ENCODE measurements at places on chromosomes 4 and X.
A peak's percentile ranks its signal among the peaks of the same experiment; 100 is the strongest.

- DNase-seq, result no peak
These were observed 122.2 kb downstream of the GBA3 start for GRCh38 chr4:22814906-22815305.

- DNase-seq, result no peak
These were observed 23.4 kb downstream of the ACOX3 start for GRCh38 chr4:8417071-8417614.

GRCh38 chr4:142366769-142367181, 479.3 kb downstream of the INPP4B start:
- peak; percentile 49 for DNase-seq

DNA sequence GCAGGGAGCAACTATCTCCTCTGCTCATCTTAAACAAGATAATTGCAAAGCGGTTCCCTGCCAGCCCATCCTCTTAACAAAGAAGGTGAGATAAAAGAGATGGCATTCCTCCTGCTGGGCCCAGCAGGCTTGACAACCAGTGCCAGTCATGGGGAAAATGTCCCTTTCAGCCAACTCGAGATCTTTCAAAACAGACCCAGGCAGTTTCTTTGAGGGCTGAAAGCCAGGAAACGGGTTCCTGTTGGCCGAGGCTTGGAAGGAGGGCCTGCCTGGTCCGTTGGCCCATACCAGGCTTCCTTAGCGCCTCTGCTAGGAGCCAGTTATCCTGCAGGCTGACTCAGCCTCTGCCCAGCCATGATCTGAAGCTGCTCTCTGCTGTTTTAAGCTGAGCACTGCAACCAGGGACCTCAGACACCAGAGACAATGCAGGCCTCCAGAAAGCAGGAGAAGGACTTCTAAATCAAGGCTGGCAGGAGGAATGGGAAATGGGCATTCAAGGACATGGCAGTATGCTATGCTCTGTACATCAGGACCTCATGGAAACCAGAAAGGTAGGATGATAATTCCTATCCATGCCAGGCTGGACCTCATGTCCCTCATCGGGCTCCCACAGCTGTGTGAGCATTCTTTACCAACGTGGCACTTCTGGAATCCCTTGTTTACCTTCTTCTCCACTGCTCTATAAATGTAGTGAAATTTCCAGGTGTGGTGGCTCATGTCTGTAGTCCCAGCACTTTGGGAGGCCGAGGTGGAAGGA, 42.4 kb upstream of the SLC2A9 start:
- DNase-seq, result peak; percentile 63

DNA sequence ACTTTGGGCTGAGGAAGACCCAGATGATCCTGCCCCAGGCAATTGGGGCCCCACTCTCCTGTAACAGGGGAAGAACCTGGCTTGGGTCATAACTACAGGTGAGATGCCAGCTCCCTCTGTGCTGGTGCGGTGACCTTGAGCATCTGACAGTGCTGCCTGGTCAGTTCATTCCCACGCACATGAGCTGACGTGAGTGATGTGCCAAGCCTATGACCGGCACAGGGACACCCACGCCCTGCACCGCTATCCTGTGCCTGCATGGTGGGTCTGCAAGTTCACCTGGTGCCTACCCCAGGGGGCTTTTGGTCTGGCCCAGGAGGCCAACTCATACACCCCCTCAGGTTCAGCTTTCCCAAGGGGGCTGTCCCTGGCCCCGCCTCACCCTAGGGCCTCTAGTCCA, 123.7 kb upstream of the PSAPL1 start:
- no peak for DNase-seq

- DNase-seq, result peak; percentile 81
These were observed 61.2 kb upstream of the HOPX start for GRCh38 chr4:56742080-56742871.

DNA sequence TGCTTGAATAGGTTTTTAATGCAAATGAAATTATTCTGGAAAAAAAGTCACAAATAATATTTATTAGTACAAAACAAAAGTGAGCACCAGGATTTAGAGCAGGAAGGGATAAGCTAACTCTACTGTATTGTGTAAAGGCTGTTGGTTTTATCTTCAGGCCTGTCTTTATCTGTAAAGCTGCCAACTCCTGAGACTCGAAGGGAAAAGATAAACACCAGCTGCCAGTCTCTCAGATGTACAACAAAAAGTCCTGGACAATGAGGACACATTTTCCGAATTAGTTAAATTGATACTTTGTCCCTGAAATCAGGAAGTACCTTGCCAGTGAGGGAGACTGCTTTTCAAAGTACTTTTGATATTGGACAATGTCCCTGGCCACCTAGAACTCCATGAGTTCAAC, 8.8 kb downstream of the DDX60 start:
- DNase-seq, result peak; percentile 31

DNA sequence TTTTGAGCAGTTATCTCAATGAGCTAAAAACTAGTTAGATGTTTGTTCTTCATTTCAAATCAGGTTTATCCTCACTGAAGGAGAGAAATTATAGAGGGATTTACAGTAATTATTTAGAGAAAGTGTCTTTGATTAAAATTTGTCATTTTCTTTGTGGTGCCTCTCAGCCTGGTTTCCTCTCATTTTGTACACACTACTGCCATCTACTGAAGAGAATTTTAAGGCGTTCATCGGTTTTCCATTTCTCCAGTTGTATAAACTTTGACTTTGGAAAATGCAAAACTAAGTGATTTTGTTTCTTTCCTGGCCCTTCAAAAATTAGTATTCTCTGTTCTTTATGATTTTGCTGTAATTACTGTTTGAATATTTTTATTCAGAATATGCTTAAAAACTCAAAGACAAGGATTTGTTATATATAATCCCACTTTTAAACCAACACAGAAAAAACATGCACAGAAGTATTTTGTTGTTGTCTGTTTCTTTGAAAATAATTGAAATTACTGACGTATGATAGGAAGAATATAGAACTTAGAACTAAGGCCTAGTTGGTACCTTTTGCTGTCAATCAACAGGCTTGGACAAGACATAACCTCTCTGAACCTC, 34.4 kb upstream of the ANXA3 start:
- peak; percentile 51 for DNase-seq

DNA sequence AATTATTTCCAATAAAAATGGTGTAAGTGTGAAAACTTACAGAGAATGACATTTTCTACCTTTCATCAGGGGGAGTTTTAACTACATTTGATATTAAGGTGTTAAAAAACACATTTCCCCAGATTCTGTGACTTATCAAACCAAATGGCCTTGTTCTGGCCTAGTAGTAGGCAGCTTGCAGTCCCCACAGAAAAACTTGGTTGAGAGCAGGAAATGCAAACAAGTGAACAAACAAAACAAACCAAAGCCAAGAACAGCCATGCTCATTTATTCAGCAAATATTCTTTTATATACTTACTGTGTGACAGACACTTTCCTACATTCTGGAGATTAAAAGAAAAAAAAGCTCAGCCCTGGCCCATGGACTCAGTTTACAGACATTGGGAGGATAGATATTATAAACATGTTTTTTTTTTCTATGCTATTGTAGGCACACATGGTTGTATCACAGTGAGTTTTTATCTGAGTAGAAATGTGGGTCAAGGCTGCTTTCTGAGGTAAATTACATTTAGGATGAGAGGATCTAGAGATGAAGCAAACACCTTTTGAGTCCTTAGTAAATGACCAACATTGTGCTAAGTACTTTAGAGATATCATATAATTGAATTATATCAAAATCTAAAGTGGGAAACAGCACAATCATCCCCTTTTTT, 449.2 kb upstream of the AADAT start:
- no peak for DNase-seq

DNA sequence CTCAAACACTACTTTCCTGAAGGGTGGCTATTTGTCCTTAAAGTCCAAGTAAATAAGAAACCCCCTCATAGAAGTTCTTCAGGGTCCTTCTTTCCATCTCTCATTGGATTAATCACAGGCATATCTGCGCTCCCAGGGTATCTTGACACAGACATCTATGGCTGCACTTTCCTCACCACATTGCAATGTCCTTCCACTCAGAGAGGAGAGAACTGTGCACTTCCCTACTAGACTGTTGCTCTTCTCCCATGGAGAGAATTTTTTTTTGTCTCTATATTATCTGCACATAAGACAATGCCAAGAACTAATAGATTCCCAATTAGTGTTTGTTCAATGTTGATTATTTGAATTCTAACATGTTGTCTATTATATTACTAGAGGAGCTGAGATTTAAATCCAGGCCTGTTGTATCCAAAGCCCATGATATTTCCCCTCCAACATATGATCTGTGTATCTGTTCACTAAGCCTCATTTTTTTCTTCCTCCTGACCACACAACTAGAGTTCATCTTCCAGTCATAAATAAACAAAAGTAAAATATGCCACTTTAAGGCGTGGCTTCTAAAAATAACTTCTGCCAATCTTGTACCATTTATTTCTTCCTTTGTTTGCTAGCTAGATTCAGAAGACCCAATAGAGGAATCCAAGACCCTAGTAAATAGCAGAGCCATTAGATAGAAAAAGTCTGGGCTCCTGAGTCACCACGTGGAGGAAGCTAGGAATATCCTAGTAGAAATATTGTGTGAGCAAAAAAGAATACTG, 61.5 kb upstream of the FAM241A start:
- peak; percentile 31 for DNase-seq

DNA sequence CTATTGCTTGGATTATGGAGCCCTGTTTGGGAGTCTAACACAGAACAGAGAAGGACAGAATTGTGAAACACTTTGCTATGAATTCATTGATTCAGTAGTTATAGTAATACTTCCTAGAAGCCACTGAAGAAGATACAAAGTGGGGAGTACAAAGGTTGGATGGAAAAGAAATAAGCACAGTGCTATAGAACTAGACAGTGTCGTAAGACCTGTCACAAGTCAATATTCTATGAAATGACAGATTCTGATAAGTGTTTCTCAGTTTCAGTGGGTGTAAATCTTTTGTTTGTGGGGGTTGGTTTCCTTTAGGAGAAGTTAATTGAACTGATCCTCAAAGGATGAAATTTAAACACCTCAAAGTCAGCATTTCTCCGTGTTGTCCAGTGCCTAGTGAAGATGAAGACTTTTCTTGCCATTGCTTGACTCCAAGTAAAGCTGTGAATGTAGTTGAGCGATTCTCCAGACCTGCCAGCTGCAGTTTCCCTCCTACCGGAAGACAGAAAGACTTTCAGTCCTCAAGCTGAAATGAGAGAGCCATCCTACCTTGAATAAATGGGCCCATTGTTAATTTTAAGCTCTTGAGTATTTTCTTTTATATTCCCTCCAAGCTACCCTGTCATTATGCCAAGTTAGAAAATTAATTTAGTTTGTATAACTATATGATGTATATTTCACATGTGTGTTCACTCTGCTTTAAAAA, 7.9 kb downstream of the PDLIM5 start:
- DNase-seq, result no peak

GRCh38 chr4:171813526-171814250, 484 bp downstream of the GALNTL6 start:
- peak; percentile 1 for DNase-seq

DNA sequence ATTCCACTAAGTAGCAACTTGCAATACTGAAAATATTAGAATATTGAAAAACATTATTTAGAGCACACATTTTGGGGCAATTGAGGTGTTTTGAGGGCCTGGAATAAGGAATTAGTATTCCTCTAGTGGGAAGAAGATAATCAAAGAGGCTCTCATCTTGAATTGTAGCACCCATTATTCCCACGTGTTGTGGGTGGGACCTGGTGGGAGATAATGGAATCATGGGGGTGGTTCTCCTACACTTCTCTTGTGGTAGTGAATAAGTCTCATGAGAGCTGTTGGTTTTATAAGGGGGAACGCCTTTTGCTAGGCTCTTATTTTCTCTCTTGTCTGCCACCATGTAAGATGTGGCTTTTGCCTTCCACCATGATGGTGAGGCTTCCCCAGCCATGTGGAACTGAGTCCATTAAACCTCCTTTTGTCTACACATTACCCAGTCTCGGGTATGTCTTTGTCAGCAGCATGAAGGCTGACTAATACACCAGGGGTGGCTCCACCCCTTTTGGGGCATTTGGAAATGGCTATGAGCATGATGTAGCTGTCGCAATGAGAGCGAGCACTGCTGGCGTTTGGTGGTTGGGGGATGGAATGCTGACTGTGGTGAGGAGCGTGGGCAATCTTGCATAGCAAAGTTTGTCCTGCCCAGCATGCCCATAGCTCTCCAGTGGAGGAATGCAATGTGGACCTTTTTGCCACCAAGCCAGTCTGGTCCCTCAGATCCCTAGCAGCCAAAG, 308.2 kb downstream of the FRMPD4 start:
- DNase-seq, result peak; percentile 58

- DNase-seq, result peak; percentile 92
These were observed 93.5 kb downstream of the TNIP2 start for GRCh38 chr4:2662598-2662997.

- no peak for DNase-seq
These were observed 73.1 kb downstream of the HPGD start for GRCh38 chr4:174449152-174449551.

DNA sequence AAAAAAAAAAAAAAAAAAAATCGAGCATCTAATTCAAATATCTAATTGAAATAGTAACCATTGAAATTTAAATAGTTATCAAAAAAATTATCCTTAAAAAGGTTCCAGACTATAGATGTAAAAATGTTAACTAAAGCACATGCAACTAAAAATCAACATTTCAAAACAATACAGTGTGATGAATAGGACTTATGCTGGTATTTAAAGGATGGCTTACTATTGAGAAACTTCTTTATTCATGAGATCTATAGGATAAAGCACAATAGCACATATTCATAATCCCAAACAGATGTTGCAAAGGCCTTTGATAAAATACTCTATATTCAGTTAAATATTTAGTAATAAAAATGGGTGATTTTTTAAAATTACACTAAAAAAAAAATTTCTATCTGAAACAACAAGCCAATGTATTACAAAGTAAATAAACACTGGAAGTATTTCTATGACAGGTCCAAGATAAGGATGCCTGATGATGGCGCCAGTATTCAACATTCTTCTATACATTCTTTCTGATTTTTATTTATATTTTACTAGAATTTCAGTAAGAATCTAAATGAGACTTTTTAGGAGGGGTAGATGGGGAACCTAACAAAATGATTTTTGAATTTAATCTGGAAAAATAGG, 26.3 kb downstream of the DCLK2 start:
- no peak for DNase-seq

GRCh38 chr4:104559502-104559901, 64.8 kb upstream of the CXXC4 start:
- no peak for DNase-seq

- peak; percentile 30 for DNase-seq
These were observed 23.5 kb upstream of the PAPSS1 start for GRCh38 chr4:107743532-107743931.

- DNase-seq, result no peak
These were observed 12.0 kb downstream of the CPLX1 start for GRCh38 chr4:813900-814299.

GRCh38 chr4:166252487-166253402, 379.7 kb downstream of the TLL1 start:
- peak; percentile 12 for DNase-seq

DNA sequence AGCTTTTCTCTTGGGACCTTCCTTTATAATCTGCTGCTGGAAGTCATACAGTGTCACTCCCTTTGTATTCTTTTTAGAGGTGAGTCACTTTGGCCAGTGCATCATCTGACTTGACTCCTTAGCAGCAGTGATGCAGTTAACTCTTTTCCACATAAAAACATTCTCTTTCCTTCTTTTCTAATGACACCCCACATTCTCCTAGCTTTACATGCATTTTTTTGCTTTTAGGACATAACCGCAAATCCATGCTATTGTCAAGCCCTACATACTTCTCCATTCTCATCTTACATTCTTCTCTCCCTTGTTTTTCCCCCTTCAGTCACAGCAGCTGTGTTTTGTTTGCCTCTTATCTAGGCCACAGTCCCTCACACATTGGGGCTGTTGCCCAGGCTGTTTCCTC, 55.1 kb downstream of the ZNF330 start:
- peak; percentile 40 for DNase-seq

GRCh38 chr4:72970756-72971155, 98.8 kb downstream of the COX18 start:
- no peak for DNase-seq

Measured in fibroblast of villous mesenchyme (primary cell).